ENCODE measurements at places on chromosomes 13 and 19. TPM values are rescaled to one million over a fixed set of nuclear protein-coding genes. Genes with fewer than 3 reads are reported as not detected.

DNA sequence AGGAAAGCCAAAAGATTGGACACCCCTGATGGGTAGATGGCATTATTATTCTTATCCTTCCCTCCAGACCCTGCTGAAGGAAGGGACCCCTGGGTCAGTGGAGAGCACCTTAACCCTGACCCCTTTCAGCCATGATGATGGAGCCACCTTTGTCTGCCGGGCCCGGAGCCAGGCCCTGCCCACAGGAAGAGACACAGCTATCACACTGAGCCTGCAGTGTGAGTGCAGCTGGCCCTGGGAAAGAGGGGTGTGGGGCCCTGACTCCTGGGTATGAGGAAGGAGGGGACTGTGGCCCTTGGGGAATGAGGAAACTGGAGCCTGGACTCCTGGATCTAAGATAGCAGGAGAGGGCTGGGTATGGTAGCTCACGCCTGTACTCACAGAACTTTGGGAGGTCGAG is 2.7 kb downstream of the KIRREL2 start:
- DNase-seq, result no peak

The ZNF112 gene
- not detected for total RNA-seq

DNA sequence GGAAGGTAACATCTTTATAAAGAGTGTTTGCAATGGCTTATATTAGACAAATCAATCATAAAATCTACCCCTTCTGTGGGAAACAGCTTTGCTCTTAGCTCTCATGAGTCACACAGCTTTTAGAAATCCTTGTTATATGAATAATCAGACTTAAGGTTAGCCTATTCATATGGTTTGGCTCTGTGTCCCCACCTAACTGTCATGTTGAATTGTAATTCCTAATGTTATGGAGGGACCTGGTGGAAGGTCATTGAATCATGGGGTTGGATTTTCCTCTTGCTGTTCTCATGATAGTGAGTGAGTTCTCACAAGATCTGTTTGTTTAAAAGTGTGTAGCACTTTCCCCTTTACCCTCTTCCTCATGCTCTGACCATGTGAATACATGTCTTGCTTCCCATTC is 704.2 kb upstream of the KLHL1 start:
- no peak for DNase-seq

DNA sequence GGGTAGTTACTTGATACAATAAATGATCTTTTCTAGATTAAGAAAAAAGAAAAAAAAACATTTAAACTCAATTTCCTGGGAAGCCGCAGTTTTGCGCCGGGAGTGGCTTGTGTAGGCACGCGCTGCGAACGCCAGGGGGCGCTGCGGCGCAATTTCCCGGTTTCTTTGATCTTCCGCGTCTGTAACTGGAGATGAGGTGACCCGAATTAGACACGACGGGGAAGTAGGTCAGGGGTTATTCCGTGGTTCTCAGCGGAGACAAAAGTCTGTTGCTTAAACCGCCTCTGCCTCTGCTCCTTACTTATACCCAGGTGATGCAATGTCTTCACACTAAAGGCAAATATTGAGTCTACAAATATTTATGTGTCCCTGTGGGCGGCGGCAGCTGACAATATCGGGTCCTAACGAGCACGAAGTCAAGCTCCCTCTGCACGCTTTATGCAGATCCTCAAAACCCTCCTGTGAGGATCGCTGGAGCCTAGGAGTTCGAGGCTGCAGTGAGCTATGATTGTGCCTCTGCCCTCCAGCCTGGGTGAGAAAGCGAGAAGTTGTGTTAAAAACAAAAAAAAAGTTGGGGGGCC is 15.2 kb downstream of the STXBP2 start:
- peak; percentile 93 for DNase-seq

DNA sequence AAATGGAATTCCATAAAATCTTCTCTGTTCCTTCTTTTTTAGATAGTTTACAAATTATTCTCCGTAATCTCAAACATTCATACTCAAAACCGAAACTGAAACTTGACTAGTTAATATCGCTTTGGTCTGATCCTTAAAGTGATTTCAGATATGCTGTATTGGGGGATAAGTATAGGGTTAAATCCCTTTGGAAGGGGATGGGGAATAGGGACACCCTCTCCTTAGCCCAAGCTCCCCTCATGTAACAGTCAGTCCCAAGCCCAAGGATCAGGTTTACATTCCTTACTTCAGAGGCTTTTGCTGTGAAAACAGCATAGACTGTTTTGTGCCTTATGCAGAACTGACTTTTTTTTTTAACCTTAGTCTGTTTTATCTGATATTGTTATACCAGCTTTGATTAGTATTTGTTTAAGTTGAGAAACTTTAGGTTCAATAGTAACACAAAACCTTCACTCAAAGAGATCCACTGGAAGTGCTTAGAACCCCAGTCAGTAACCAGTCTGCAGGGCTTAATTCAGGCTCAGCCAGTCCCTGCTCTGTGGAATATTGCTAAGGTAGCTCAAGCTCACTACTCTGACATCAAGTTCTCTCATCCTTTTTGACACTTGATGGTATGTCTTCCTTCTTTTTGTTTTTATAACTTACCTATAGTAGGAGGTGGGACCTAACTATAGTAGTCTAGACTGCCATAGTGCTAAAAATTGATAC is 10.5 kb downstream of the CDADC1 start:
- no peak for DNase-seq

The MIR17HG gene
- 6.6 TPM for total RNA-seq

- DNase-seq, result no peak
Observed at GRCh38 chr13:49530457-49530856, 34.7 kb downstream of the PHF11 start.

DNA sequence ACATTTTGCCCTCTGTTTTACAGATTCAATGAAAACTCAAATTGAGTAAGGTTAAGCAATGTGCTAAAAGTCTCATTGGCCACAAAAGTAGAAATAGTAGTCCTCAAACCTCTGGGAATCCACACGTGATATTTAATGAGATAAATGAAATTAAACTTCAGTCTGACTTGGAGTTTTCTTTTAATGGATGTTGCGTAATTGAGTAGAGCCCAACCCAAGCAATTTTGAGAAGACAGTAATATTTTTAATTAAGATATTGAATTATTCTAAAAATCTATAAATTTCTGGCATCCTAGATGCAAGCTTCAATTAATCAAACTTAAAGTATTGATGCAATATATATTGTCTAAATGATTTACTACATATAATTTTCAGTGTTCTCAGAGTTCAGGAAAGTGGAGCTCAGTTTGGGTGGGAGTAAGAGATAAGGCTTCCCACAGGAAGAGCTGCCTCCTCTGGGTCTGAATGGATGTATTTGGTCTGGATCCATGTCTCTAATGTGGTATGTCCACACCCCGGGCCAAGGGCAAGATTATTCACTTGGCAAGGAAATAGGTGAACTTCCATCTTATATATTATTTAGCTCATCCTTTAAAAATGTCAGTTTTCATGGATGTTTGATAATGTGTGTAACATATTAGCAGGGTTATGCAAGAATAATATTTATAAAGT is 6.9 kb downstream of the MBNL2 start:
- DNase-seq, result no peak

DNA sequence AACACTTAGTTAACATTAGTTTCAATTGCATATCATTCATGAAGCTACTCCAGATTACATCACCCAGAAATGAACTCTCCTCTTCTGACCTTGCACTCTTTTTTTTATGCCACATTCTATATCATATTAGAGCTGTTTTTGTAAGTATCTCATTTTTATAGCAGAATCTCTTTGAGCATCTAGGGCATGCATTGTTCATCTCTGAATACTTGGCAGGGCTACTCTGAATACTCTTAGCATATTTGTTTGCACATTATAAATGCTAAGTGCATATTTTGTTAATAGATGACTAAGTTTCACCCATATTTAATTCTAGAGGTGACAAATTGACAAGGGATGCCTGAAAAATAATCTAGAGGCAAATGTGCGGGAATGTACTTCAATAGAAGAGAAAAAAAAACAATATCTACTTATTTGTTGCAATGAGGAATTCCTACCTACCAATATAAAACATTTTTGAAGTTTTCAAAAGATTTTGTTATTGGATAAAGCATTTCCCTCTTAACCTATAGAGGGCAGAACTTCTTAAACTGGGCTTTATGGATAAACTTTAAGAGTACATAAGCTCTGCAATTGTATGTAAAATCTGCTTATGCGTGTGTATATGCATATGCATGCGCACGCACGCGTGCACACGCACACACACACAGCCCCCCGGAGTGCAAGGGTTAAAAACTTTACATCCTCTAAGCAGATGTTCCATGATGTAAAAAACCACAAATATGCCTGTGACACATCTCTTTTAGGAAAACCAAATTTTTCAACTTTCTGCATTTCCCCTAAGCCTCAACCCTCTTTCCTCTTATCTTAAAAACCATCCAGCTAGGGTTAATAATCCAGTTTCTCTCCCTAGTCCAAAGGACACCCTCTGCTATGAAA is 73.0 kb upstream of the OXGR1 start:
- no peak for DNase-seq

GRCh38 chr13:21966014-21966413 is 295.1 kb downstream of the FGF9 start:
- no peak for DNase-seq

Data from CD4-positive, alpha-beta T cell (primary cell).